ENCODE measurements at places on chromosomes 4 and X.

GRCh38 chrX:109535578-109535977, 1.1 kb upstream of the NXT2 start:
- peak; percentile 58 for ATAC-seq

DNA sequence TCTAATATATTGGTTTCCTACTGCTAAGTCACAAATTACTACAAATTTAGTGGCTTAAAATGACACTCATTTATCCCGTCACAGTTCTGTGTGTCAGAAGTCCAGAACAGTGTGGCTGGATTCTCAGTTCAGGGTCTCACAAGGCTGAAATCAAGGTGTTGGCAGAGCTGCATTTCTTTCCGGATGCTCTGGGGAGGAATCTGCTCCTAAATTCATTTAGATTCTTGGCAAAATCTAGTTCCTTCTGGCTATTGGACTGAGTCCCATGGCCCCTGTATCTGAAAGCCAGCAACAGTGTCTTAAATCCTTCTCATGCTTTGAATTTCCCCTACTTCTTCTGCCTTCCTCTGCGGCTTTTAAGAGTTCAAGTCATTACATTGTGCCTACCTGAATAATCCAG, 103.1 kb upstream of the BMP3 start:
- ATAC-seq: no peak

DNA sequence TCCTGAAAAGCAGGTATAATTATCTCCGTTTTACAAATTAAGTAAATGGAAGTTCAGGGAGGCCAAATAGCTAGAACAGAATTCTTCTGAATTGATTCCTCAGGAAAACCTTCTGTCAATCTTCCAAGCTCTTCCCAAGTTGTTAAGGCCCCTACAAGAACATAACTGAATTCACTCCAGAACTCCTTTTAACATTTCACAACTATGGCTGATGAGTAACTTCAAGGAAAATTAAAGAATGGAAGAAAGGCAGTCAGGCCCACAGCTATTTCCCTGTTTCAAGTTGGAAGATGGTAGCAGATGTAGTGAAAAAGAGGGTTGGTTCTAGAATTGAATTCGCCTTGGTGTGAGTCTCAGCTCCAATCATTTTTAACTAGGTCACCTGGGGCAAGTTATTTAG, 15.9 kb downstream of the SETD7 start:
- no peak for ATAC-seq

DNA sequence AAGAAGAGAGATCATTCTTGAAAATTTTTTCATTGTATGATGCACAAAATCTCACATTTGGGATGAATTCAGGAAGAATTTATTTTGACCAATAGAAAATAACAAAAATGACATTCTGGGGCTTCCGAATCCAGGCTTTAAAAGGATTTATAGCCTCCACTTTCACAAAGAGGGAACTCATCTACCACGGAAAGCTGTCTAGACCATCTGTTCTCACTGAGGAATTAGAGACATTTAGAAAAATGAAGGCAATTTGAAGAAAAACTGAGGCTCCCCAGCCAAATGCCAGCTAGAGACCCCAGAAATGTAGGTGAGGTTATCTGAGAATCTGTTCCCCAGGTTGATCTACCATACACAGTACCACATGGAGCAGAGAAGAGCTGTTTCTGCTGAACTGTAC, 464.3 kb downstream of the TMA16 start:
- no peak for ATAC-seq

DNA sequence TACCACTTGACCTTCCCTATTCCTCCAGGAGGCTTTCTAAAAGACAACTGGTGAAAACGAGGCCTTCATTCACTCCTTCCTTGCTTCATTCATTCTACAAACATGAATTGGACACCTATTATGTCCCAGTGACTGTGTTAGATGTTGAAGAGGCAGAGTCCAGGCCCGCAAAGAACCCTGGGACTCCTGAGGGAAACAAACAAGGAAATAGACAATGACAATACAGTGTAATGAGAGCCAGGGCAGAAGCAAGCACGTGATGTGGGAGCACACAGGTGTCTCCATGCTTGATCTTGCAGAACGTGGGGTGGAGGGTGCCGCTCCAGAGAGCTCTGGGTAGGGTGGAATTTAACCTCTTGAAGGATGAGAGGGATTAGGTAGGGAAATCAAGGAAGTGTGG, 137.6 kb upstream of the KLF3 start:
- no peak for ATAC-seq

GRCh38 chr4:76407440-76408119, 13.4 kb downstream of the CCDC158 start:
- no peak for ATAC-seq

- ATAC-seq: no peak
Observed at GRCh38 chr4:163180090-163180489, 13.4 kb upstream of the NAF1 start.

DNA sequence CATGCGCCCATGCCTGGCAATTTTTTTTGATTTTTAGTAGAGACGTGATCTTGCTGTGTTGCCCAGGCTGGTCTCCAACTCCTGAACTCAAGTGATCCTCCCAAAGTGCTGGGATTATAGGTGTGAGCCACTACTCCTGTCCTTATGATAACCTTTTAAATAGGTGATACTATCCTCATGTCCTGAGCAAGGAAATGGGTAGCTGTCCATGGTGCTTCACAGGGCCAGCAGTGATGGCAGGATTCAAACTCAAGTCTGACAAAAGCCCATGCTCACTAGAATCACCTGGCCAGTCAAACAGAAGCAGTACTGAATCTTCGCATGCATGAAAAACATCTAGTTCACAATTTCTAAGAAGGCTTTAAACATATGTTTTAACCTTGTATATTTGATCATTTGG, 235.1 kb downstream of the NR3C2 start:
- no peak for ATAC-seq

- ATAC-seq: no peak
Observed at GRCh38 chrX:48786341-48786800, at the start of gene GATA1. Gene GATA1 (plus strand): TSS chrX:48786590. CDS start chrX:48791110, 4,520 bp downstream.

- ATAC-seq: no peak
Observed at GRCh38 chr4:137621056-137621455, 88.8 kb upstream of the PCDH18 start.

- ATAC-seq: no peak
Observed at GRCh38 chrX:96689991-96690390, 5.3 kb downstream of the DIAPH2 start.

- no peak for ATAC-seq
Observed at GRCh38 chrX:109312757-109313156, 169.1 kb downstream of the GUCY2F start.

GRCh38 chr4:75637176-75637575, 6.8 kb upstream of the CDKL2 start:
- peak; percentile 43 for ATAC-seq

GRCh38 chr4:182901337-182901736, 15.8 kb downstream of the DCTD start:
- ATAC-seq: no peak

DNA sequence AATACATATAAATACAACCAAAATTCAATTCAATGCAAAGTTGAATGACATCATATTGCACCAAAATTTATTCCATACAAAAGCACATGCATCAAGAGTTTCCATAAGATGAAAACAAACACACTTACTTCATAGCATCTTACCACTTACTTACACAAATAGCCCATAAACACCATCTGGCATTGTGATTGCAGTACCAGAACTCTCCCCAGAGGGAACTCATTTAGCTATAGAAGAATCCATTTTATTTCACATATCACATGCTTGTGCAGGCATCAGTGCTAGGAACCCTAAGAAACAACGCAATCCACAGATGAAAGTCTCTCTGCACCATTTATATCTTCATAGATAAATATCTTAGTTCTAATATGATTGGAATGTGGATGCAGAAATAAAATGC, 77.9 kb downstream of the SLC7A11 start:
- ATAC-seq: no peak

DNA sequence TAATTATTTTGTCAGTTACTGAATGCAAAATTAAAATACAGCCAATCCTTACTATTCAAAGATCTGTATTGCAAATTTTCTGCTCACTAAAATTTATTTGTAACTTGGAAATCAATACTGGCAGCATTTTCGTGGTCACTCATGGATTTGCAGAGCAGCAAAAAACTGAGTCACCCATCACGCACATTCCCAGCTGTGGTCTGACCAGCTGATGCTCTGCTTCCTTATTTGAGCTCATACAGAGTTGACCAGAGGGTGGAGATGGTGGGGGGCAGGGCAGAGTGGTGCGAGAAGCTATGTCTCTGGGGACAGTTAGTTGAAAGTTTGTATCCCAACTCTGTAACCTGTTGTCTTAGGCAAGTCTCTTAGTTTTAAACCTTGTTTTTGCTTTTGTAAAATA, 214.8 kb downstream of the SPCS3 start:
- 0 out of 3 replicates have a peak, but pooled peaks have one; percentile 20 for ATAC-seq

DNA sequence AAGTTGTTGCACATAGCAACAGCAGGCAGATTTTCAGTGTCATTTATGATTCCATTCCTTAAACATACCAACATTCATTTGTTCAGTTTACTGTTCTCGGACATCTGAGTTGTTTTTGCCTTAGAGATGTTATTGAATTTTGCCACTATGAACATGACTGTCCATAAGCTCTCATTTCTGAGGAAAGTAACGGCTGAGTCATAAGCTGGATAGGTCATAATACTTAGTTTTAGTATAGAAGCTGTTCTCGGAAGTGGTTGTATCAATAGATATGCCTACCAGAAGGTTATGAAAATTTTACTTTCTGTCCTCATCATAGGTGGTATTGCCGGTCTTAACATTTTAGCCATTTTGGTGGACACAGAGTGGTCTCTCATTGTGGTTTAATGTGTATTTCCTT, 157.1 kb upstream of the CLNK start:
- no peak for ATAC-seq

DNA sequence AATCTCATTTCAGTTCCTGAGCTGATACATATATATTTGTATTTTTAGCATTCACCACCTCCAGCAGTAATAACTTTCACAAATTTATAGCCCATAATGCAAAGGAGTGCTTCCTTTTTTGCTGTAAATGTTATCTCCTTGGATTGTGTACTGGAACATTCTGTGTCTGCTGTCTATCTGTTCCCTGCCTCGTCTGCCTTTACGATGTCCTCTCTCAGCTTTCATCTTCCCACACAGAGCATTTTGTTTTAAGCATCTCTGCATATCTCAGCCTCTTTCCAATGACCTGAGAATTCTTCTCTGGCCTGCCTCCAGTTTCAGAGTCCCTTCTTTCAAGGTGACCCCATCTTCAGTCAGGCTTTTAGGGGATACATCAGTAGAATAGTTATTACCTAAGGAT, 43.1 kb downstream of the GYG2 start:
- no peak for ATAC-seq

Measured in SK-N-SH treated with all-trans-retinoic acid at 6 μM for 48 hours (cell line).